ENCODE measurements at places on chromosomes 12 and 14. TPM values are rescaled to one million over a fixed set of nuclear protein-coding genes. Genes with fewer than 3 reads are reported as not detected.

- DNase-seq, result no peak
These were observed 47.5 kb downstream of the FIGNL2 start for GRCh38 chr12:51801027-51801426.

KITLG gene
- 30.4 TPM for total RNA-seq

GRCh38 chr14:74491956-74492775, 939 bp downstream of the NPC2 start:
- peak; percentile 36 for DNase-seq

- DNase-seq, result peak; percentile 44
These were observed 96.8 kb upstream of the MDM1 start for GRCh38 chr12:68428724-68429501.

- no peak for DNase-seq
These were observed 47.9 kb upstream of the ATF7IP start for GRCh38 chr12:14317362-14318146.

SLC10A1 gene
- 1.7 TPM for total RNA-seq

KLRB1 gene
- total RNA-seq, result not detected

GRCh38 chr12:25840678-25841465, 117.6 kb upstream of the RASSF8 start:
- no peak for DNase-seq

VRTN gene
- total RNA-seq, result not detected

DNA sequence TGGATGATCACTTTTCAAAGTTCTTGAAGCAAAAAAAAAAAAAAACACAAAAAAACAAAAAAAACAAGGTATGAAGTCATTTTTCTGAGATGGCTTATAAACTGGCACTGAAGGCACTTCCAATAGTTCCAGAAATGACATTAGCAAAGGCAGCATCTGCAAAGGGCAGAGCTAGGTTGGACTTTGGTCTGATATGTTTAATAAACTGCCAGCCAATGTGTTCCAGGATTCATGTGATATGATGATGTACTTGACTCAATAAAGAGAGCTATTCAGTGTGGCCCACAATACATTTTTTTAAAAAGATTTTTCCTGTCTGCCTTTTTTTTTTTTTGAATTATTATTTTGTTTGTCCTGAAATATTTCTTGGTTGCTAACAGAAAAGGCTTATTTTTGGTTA, 79.6 kb downstream of the VRK1 start:
- DNase-seq, result no peak

DNA sequence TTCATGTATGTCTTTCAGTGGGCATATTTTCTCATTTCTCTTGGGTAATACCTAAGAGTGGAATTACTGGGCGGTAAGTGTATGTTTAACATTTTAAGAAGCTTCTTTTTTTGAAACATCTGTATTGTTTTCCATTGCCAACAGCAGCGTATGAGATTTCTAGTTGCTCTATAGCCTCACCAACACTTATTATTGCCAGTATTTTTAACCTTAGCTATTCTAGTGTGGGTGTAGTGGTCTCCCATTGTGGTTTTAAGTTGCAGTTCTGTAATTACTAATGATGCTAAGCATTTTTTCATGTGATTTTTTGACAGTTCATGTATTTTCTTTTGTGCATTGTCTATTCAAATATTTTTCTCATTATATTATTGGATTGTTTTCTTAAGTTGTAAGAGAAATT, 101.9 kb upstream of the EEA1 start:
- no peak for DNase-seq

GRCh38 chr14:55477680-55478079, 37.3 kb upstream of the TBPL2 start:
- no peak for DNase-seq

- DNase-seq, result no peak
These were observed 216.7 kb upstream of the SFSWAP start for GRCh38 chr12:131494216-131494615.

GRCh38 chr12:66043035-66043434, 87.5 kb downstream of the LLPH start:
- no peak for DNase-seq

DNA sequence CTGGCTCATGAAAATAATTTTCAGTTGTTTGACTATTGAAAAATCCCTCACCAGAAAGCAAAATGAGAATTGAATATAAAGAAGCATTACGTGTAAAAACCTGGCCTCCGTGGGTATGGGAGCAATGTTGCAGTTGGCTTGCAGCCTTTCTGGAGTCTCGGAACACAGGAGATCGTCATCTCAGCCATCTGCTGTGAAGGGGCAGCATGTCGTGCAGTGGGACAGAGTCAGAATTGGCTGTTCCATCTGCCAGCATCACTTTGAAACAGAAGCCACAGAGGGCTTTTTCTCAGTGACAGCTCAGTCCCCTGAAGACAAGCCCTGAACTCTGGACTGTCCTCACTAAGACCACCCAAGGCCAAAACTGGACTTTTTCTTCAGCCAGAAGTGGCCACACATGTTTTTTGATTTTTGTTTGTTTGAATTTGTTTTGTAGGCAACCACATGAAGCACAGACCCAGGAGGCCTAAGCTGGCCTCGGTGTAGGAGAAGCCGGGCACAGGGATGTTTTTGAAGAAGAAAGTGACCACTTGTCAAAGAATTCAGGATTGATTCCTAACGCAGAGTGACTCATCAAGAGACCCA, 170.8 kb upstream of the DYRK2 start:
- no peak for DNase-seq

DNA sequence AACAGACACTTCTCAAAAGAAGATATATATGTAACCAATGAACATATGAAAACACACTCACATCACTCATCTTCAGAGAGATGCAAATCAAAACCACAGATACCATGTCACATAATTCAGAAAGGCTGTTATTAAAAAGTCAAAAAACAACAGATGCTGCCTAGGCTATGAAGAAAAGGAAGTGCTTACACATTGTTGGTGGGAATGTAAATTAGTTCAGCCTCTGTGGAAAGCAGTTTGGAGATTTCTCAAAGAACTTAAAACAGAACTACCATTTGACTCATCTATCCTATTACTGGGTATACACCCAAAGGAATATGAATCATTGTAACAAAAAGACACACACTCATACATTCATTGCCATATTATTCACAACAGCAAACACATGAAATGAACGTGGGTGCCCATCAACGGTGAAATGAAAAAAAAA, 35.1 kb downstream of the EIF2S3B start:
- DNase-seq, result no peak

DNA sequence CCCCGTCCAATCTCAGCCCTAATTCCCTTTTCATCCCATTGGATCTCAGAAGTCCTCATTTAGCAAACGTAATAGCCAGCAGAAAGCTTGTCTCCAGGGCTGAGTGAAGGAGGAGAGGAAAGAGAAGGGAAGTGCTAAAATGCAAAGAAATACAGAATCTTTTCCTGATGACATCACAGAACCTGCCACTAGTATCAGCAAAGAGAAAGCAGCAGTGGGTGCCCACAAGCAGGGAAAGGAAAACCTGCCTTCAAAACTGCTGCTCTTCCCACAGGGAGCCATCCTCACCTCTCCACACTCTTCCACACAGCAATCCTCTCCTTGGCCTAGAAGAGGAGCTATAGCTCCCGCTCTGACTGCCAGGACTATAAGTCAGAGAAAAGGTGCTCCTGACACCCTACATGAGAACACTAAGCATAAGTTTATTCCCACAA, 11.3 kb downstream of the MED13L start:
- peak; percentile 22 for DNase-seq

GRCh38 chr12:42322567-42322966, 3.3 kb downstream of the ZCRB1 start:
- DNase-seq, result no peak

PIP4P1 gene
- total RNA-seq, result 48.2 TPM

GRCh38 chr14:46574221-46574977, 77.2 kb downstream of the RPL10L start:
- no peak for DNase-seq

DNA sequence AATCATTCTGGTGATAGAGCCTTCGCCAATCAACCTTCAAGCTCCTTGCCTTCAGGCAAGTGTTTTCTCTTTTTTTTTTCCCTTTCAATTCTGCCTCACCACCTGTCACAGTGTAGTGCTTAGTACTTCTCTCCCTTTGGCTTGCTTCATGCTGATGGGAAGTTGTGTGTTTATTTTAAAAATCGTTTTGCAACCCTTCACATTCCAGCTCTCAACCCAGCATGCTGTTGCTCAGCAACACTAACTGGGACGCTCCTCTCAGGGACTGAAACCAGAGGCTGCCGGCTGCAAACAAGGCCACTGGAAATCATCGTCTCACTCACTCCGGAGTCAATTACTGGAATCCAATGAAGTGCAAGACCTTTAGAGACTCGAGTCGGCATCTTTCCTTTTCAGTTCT, 342.7 kb downstream of the PRKD1 start:
- peak; percentile 70 for DNase-seq

CLEC2A gene
- not detected for total RNA-seq

GRCh38 chr12:31019561-31019960, 54.1 kb upstream of the DDX11 start:
- no peak for DNase-seq

GRCh38 chr12:5088586-5089264, 45.0 kb downstream of the KCNA5 start:
- peak; percentile 39 for DNase-seq

GRCh38 chr14:68214431-68214830, 394.9 kb downstream of the RAD51B start:
- no peak for DNase-seq

- no peak for DNase-seq
These were observed 54.6 kb upstream of the STON2 start for GRCh38 chr14:81454572-81455218.

DNA sequence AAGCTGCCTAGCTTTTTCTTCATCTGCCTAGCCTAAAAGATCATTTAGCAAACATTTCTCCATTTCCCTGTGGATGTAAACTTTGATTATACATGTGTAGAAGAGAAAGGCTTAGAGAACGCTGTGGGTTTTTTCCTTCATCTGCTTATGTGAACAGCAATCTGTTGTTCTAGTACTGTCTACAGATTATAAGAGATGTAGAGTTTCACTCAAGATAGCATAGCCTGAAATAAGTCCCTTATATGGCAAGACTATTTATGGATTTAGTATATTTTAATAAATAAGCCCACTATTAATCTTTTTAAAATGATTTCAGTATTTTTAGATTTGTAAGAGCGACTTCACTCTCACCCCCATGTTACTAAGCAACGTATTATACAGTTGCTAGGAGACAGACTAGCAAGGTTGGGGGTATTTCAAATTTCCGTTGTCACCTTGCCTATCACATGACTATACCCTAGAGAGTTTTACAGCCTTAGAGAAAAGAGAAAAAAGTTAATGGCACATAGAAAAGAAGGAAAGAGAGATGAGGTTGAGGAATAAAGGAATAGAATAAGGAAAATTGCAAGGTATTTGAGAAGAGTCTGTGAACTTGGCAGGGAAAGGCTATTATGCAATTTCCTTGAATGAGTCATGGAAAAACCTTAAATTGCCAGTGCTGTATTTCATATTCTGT, 12.2 kb upstream of the TUBA1A start:
- peak; percentile 56 for DNase-seq

SCARB1 gene
- total RNA-seq, result 50.4 TPM

- DNase-seq, result peak; percentile 74
These were observed 56.7 kb downstream of the BCL11B start for GRCh38 chr14:99215277-99215676.

GRCh38 chr14:69088586-69088985, 64.3 kb downstream of the DCAF5 start:
- peak; percentile 31 for DNase-seq

DNA sequence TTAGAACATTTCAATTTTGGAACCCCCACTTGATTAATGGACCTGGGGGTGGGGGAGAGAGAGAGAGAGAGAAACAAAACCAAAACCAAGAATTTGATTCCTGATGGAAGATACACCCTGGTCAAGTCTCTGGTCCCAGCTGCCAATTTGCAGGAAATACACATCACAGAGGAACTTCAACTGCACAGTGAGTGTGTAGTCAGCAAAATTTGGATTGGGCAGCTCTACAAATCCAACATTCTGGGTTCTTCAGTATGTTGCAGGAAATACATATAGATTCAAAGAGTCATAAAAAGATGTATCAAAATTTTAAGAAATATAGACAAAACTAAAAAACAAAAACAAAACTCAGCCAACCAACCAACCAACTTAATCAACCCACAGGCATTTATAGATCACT, 17.4 kb downstream of the DNAH10 start:
- DNase-seq, result no peak

PTPRB gene
- total RNA-seq, result 1.2 TPM

GRCh38 chr12:119249383-119250155, 70.8 kb downstream of the HSPB8 start:
- DNase-seq, result no peak

EPYC gene
- total RNA-seq, result 0.92 TPM

GRCh38 chr12:106493531-106493930, 89.3 kb upstream of the RFX4 start:
- peak; percentile 19 for DNase-seq

GRCh38 chr14:102899516-102899900, 23.0 kb upstream of the AMN start:
- no peak for DNase-seq

DNA sequence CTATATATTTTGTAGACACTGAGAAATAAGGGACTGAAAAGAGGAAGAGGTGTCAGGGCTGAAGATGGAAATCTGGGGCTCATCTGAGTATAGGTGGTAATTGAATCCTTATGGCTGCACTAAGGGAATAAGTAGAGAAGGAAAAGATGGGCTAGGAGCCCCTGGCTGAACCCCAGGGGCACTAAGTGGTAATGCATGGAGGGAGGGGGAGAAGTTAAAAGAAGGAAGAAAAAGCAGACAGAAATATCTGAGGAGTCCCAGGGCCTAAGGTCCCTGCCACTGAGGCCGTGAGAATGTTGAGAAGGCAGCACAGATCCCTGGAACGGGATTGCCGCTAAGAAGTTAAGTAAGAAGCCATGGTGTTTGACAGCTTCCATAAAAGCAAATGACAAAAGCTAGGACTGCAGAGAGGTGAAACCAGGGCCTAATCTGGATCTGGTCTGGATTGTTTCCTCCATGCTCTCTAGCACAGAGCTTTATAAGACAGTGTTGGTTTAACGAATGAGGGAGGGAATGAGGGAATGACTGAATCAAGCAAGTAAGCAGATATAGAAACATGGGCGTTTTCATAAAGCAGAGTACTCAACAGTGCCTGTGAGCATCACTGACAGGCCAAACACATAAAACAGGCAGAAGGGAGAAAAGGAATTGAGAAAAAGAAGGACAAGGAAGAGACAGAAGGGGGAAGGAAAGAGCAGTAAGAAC, 92.9 kb downstream of the HMGA2 start:
- DNase-seq, result no peak
